ENCODE measurements at places on chromosomes 5 and 9.
A peak's percentile ranks its signal among the peaks of the same experiment; 100 is the strongest.

DNA sequence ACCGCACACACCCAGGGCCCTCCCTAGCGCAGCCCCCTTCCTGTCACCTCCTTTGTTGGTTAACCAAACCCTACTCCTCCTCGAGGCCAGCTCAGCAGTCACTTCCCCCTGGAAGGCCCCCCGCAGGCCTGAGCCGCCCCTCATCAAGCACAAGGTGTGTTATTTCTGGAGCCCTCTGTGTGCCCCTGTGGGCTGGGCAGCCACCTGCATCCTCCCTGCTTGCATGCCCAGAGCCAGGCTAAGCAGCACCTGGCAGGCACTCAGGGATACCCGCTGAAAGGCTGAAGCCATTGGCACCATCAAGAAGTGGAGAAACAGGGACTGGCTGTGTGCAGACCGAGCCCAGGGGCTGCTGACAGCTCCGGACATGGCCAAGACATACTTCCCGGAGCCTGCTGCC lies 121.8 kb downstream of the ZNF354C start:
- DNase-seq = no peak

GRCh38 chr5:39273314-39273954 lies 54.1 kb upstream of the FYB1 start:
- DNase-seq = peak; percentile 59

DNA sequence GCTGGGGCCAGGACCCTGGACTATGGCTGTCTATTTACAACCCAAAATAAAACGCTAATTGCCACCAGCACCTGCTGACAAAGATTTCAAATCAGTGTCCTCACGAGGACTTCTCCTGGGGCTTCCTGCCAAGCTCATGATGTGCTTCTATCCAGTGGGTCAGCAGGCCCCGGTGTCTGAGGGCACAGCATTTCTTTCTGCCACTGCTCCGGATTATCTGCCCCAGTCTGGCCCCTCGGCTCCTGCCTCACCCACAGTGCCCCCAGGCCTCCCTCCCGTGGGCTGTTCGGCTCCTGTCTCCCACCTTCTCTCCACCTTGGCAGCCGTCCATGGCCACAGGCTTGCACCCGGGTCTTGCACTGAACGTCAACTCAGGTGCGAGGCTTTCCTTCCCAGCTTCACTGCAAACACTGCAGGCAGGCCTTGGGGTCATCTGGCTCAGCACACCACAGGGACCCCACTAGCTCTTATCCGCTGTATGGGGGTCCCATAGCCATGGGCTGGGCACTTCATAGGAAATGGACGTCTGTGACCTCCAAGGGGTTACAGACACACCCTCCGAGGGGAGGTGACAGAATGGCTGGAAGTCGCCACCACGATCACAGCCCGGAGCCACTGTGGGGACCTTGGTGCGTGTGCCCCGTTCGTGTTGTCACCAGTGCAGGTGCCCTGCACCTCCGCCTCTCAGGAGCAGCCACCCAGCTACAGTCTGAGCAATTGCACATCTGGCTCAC lies 43.8 kb upstream of the FCN1 start:
- DNase-seq = no peak

GRCh38 chr5:176776916-176777315 lies 33.4 kb upstream of the UNC5A start:
- DNase-seq = no peak

Measured in CD4-positive, alpha-beta T cell treated with Interleukin-4 for 4 hours (primary cell).